ENCODE measurements at places on chromosomes 2 and 18. TPM values are rescaled to one million over a fixed set of nuclear protein-coding genes. Genes with fewer than 3 reads are reported as not detected.

DNA sequence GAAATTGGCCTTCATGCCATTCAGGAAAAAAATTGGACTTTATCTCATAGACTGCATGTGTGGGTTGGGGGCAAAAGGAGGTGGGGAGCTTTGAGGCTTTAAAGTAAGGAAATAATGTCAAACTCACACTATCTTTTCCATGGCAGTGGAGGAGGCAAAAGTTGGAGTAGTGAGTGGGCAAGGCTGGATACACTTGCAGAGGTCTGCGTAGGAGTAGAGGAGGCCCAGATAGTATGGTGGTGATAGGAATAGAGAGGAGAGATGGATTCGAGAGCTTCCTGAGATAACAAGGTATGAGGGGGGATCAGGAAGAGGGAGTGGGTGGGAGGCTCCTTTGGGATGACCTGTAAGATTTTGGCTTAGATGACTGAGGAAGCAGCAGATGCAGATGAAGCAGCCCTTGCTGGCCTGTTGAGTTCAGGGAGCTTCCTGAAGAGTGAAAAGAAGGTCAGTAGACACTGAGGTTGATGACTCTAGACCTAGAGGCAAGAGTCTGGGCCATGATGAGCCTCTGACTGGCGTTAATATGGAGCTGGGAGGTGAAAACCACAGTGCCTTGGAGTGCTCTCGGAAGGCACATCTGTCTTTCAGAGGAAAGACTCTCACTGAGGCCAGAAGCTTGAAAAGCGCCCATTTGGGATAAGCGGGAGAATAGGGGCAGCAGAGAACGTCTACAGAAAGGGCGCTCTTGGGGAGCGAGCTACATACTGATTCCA is 5.8 kb downstream of the UNC50 start:
- no peak overlapping the region for H3K4me3 ChIP-seq
- DNase-seq, result no peak
- peaks cover 28% of the 10 kb centered on the region for H3K4me1 ChIP-seq
- peaks cover 50% of the 10 kb centered on the region for H3K36me3 ChIP-seq

DNA sequence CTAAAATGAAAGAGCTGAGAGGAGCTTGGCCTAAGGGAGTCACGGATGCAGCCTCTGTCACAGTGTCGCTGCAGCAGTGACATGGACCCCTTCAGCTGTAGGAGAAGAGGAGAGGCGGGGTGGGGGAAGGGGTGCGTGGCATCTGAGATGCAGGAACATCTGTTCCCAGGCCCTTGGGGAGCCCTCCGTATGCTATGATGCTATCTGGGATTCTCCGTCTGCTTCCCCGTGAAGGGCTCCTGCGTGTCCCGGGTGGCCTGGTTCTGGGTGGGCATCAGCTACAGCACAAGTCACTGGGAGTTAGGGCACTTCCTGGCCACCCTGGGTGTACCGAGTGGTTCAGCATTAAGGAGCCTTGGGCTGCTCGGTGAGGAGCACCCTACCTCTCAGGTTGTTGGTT is 35.6 kb upstream of the B3GNT7 start:
- no peaks in the 10 kb centered on the region for H3K27me3 ChIP-seq
- H3K36me3 ChIP-seq, result peaks cover 44% of the 10 kb centered on the region
- peaks cover 11% of the 10 kb centered on the region for H3K4me1 ChIP-seq
- DNase-seq, result peak; percentile 33

DNA sequence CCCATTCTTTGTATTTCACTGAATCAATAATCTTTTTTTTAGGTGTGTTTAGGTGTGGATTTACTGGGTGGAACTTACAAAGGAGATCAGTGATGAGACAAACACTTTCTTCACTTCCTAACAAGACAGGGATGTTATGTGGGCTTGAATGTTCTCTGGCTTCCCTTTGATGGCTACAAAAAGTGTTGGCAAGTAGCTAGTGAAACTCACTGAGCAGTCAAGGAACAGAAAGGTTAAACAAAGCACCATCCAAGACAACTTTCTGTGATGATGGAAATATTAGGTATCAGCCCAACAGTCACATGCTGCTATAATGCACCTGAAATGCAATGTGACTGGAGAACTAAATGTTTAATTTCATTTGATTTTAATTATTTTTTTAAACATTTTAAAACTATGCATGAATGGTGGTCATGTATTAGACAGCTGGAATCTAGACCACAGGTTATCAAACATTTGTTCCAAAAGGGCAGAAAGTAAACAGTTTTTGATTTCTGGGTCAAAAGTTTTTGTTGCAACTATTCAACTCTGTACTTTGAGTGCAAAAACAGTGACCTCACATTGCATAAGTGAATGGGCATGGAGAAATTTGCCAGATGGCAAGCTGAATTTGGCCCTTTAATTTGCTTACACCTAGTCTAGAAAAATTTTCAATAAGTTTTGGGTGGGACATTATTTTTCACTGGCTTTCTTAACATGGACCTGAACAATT is 1272.7 kb upstream of the TMEFF2 start:
- no peak overlapping the region for H3K4me3 ChIP-seq
- no peak overlapping the region for H3K27ac ChIP-seq
- H3K27me3 ChIP-seq, result no peaks in the 10 kb centered on the region

DNA sequence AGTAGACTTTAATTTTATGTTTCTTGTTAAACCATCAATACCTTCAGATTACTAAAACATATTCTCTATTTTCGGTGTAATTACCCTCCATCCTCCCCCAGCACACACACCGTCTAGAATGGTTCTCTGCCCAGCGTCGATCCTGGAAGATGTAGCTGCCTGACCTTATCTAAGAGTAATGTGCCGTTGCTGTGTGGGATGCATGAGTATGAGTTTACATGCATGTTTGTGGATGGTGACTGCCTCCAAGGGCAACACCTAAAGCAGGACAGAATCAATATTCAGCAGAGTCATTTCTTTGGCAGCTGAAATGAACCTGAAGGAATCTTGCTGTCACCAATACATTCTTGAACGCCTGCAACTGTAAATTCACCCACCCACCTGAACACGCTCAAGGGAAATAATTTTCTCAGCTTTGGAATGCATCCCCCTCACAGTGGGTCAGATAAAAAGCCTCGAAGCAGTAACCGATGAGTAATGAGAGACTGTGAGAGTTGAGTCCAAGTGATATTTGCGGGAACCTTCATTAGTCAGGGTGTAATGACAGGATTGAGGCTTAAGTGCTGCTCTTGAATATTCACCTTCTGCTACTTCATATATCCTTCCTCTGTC is 155.8 kb upstream of the RND3 start:
- no peak for DNase-seq
- peaks cover 7% of the 10 kb centered on the region for H3K4me1 ChIP-seq

DNA sequence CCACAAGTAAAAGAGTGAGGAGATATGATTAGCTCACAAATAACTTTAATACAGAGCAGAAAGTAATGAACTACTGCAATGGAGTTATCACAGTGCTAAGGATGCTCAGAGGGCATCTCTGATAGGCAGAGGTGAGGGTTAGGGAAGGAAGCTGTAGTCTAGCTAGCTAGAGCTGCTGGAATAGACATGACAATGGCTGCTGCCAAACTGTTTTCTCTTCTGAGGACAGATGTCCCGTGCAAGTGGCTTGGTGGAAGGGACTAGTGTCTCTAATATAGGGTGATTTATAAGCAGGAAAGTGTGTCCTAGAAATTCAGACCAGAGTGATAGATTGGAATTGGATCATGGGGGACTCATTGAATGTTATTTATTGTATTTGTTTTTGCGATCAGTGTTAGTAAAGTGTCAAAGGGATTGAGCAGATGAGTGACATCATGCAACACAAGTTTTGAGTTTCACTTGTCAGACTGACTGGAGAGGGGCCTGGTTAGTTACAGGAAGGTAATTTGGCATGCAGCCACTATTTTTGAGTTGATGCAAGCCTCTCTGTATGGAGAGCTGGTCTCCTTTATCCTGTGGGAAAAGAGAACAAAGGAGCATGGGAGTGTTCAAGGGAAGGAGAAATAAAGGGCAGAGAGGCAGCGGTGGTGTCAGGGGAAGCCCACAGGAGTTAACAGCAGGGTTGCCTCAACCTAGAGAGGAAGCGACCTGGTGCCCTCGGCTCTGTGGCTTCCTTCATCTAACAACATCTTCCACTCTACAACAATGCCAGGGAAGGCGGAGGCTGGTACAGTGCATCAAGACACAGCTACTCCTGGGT is 1.9 kb downstream of the CTLA4 start:
- DNase-seq, result no peak
- H3K4me1 ChIP-seq, result no peaks in the 10 kb centered on the region
- H3K27ac ChIP-seq, result no peak overlapping the region

GRCh38 chr2:163191372-163191771 is 352.8 kb upstream of the KCNH7 start:
- H3K4me1 ChIP-seq, result no peaks in the 10 kb centered on the region
- H3K4me3 ChIP-seq, result no peak overlapping the region
- no peaks in the 10 kb centered on the region for H3K27me3 ChIP-seq
- no peak for DNase-seq

- no peak overlapping the region for H3K27ac ChIP-seq
- DNase-seq, result no peak
- no peak overlapping the region for H3K4me3 ChIP-seq
- H3K4me1 ChIP-seq, result peaks cover 2% of the 10 kb centered on the region
Measured at GRCh38 chr2:215526341-215526740, 90.5 kb upstream of the FN1 start.

DNA sequence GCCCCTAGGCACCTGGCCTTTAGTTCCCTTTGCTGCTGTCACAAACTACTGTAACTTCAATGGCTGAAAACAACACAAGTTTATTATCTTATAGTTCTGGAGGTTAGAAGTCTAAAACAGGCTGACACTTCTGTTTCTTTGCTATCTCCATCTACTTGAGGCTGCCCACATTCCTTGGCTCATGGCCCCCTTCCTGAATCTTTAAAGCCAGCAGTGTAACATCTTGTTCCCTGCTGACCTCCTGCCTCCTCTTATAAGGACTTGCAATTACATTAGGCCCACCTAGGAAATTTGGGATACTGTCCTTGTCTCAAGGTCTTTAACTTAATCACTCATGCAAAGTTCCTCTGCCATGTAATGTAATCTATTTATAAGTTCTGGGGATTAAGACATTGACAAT is 6.5 kb downstream of the SMYD1 start:
- H3K27ac ChIP-seq, result no peak overlapping the region
- no peak overlapping the region for H3K4me3 ChIP-seq
- no peaks in the 10 kb centered on the region for H3K36me3 ChIP-seq
- no peak for DNase-seq
- H3K27me3 ChIP-seq, result no peaks in the 10 kb centered on the region
- no peaks in the 10 kb centered on the region for H3K4me1 ChIP-seq

DNA sequence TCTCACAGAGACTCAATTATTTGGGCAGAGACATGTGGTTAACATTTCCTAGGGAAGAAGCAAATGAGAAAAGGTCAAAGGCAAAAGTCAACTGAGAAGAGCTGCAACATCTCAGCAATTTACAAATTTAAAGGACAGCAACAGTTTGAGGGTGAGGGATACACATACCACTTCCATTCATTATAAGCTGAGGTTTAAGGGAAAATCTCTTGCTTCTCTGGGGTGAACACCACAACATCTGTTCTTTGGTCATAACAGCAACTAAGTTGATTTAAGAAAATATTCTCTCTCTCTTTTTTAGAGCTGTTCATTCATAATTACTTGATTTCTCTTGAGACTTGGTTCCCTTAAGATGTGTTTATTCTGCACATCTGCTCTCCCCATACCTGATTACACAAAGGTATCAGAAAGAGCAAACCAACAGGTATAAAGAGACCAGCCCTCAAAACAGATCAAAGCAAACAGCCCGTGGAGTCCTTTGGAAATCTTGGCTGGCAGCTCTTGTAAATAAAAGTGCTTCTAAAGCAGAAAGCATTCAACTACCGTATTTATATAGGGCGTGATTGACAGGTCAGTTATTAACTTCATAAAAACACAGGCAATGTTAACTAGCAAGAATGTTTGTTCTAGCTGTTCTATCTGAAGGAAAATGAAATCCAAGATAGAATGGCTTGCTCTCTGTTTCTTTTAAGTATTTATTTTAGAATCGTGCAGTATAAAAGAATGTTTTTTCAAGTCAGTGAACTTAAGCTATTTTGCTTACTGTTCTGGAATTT is 132.8 kb downstream of the THADA start:
- DNase-seq, result no peak
- no peak overlapping the region for H3K4me3 ChIP-seq
- peaks cover 67% of the 10 kb centered on the region for H3K4me1 ChIP-seq
- H3K36me3 ChIP-seq, result no peaks in the 10 kb centered on the region
- H3K27me3 ChIP-seq, result no peaks in the 10 kb centered on the region

DNA sequence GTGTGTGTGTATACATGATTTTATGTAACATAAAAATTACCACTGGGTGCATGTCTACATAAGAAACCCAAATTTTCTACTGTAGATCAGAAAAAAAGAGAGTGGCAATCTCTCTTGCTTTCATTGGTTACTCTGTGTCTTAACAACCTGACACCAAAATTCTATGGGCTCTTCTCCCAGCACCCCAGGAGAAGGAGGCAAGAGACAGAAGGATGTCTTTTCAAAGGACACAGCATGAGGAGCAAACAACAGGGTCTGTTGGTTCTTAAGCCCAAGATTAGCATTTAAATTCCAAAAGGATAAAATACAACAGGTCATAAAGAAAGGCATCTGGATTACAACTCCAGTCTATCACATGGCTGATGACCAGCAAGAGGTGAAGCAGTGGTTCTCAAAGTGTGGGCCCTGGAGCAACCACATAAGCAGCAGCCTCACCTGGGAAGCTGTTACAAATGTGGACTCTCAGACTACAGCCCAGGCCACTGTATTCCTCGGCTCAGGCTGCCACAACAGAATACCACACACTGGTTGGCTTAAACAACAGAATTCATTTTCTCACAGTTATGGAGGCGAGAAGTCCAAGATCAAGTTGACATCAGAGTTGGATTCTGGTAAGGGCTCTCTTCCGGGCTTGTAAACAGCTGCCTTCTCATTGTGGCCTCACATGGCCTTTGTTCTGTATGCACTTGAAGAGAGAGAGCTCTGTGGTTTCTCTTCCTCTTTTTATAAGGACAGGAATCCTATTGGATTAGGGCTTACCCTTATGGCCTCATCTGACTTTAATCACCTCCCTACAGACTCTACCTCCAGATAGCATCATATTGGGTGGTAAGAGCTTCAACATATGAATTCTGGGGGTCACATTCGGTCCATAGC is 79.8 kb upstream of the RNF152 start:
- no peak overlapping the region for H3K27ac ChIP-seq
- no peak overlapping the region for H3K4me3 ChIP-seq
- H3K27me3 ChIP-seq, result no peaks in the 10 kb centered on the region
- H3K36me3 ChIP-seq, result no peaks in the 10 kb centered on the region
- H3K4me1 ChIP-seq, result peaks cover 6% of the 10 kb centered on the region

GRCh38 chr2:78351208-78351607 is 674.3 kb upstream of the REG3G start:
- no peak for DNase-seq
- no peak overlapping the region for H3K27ac ChIP-seq
- no peaks in the 10 kb centered on the region for H3K27me3 ChIP-seq
- H3K36me3 ChIP-seq, result no peaks in the 10 kb centered on the region

DNA sequence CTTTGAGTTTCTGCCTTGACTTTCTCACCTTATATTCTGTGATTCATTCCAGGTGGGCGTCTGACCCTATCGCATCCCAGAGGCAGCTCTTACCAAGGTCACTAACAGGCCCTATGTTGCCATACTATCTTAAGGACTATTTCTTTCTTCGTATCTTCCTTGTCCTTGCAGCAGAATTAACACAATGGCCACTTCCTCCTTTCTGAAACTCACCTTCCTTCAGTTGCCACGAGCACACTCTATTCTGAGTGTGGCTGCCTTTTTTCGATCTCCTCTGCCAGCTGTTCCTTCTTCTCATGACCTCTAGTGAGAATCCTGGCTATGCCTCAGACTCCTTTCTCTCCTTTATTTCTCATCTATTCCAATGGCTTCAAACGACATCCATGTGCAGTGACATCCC is 160.4 kb upstream of the CCDC195 start:
- no peaks in the 10 kb centered on the region for H3K27me3 ChIP-seq
- H3K27ac ChIP-seq, result no peak overlapping the region
- H3K36me3 ChIP-seq, result no peaks in the 10 kb centered on the region
- H3K4me3 ChIP-seq, result no peak overlapping the region
- no peak for DNase-seq
- H3K4me1 ChIP-seq, result no peaks in the 10 kb centered on the region

The GKN1 gene
- not detected for total RNA-seq

The FARP2 gene
- total RNA-seq, result 28.5 TPM

The PSMA8 gene
- total RNA-seq, result not detected

The RAB6C gene
- not detected for total RNA-seq

Measured in sigmoid colon (tissue), 7 donors.